ENCODE measurements at places on chromosomes 3 and 15.
A peak's percentile ranks its signal among the peaks of the same experiment; 100 is the strongest.

DNA sequence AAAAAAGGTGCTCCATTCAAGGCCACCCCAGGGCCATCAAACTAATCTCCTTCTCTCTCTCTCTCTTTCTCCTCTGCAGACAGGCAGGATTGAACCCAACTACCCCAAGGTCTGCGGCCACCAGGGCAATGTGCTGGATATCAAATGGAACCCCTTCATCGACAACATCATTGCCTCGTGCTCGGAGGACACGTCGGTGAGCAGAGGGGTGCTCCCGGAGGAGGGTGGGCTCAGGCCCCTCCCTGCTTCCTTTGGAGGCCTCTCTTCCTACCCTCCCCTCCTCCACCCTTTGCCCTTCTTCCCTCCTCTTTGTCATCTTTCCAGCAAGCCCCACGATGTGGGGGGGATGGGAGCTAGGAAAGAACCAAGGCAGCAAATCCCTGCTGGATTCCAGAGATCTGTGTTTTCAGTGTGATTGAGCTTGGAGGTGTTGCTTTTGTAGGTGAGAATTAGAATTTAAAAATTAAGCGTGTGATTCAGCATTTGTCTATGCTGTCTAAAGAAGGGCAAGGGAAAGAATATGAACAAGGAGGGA is 116.3 kb downstream of the CORO2B start:
- no peak for DNase-seq

DNA sequence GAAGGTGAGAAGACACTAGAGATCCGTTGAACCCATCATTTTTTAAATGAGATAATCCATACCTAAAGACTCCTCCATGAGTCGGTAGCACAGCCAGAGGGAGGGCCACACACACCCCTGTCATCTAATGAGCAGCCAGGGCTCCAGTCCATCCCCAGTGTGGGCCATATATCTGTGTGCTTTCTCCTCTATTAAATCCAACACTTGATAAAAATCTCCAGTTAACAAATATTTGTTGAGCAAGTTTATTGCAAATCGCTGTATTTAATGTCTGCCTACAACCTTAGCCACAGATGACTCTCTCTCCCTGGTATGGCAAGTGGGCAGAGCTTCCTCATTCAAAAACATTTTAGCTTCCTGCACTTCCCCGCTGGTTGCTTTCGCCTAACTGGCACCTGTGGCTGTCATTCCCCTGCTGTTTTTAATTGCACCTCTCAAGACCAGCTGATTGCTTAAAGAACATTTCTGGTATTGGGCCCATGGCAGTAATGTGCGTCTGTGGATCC is 82.8 kb downstream of the SMAD3 start:
- no peak for DNase-seq

GRCh38 chr3:159322322-159322939 is 520.6 kb downstream of the MFSD1 start:
- peak; percentile 67 for DNase-seq

DNA sequence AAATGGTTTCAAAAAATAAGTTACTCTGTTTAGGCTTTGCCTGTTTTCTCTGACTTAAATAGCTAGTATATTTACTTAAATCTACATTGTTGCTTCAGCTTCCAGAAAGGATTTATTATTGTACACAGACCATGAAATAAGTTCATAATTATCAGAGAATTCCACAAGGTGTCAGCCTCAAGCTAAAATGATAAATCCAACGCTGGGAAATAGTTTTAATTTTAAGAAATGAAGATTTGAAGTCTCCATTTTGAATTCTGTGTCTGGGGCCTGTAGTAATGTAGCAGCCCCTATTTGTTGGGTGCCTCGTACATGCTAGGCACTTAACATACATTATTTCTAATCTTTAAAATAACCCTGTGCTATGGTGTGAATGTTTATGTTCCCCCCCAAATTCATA is 92.6 kb upstream of the KCNMB2 start:
- no peak for DNase-seq

DNA sequence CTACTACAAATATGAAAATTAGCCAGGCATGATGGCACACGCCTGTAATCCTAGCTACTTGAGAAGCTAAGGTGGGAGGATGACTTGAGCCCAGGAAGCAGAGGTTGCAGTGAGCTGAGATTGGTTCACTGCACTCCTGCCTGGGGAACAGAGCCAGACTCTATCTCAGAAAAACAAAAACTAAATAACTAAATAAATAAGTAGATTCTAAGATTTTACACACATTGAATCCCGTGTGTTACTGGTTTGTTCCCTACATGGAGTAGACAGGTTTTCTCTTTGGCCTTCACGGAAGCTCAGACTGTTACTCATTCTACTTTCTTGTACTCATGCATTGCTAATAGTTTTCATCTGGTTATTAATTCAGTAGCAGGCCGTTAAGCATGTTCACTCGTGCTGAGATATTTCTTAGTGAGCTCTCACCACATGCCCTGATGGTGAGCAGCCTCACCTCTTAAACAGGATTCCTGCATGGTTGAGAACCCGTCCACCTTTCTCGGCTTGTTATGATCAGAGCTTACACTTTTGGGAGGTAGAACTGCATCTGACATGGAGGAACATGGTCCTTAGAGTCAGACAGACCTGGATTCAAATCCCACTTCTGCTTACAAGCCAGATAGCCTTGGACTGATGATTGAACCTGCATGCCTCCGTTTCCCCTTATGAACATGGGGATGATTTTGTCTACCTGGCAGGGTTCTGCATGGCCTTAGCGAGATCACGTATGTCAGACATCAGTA is 49.1 kb downstream of the CMTM7 start:
- DNase-seq: no peak

- no peak for DNase-seq
These were observed 50.9 kb downstream of the CEP152 start for GRCh38 chr15:48759921-48760320.

DNA sequence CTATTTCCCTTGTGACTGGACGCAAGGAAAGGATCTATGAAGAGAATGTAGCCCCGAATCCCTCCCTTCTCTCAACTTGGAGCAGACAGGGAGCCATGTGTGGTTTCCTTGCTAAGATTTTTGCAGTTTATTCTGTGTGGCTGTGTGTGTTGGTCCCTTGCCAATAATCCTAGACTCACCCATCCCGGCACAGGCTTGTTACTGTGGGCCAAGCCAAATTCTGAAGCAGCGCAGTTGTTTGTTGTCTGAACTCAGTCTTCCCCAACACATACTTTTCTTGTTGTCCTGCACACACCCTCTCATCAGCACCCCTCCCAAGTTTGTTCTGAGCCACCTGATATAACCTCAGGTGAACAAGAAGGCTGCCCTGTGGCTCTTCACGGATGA is 193.3 kb upstream of the CTDSPL start:
- DNase-seq: no peak

DNA sequence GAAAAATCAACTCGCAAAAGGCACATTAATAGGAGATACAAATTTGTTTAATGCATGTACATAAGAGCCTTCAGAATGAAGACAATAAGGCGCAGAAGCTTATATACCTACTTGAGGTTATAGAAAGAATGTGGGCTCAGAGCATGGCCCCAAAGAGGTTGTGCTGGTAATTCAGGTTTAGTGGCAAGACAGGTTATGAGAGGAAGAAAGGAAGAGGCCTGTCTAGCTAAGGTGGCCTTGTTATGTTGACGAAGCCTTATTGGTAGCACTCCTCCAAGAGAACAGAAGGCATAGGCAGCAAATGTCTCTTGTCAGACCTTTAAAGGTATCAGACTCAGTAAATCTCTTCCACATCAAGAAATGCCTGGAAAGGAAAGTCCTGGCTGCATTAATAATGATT is 290.8 kb downstream of the MCTP2 start:
- no peak for DNase-seq

- DNase-seq: no peak
These were observed 66.6 kb upstream of the TBC1D5 start for GRCh38 chr3:17808994-17809393.

DNA sequence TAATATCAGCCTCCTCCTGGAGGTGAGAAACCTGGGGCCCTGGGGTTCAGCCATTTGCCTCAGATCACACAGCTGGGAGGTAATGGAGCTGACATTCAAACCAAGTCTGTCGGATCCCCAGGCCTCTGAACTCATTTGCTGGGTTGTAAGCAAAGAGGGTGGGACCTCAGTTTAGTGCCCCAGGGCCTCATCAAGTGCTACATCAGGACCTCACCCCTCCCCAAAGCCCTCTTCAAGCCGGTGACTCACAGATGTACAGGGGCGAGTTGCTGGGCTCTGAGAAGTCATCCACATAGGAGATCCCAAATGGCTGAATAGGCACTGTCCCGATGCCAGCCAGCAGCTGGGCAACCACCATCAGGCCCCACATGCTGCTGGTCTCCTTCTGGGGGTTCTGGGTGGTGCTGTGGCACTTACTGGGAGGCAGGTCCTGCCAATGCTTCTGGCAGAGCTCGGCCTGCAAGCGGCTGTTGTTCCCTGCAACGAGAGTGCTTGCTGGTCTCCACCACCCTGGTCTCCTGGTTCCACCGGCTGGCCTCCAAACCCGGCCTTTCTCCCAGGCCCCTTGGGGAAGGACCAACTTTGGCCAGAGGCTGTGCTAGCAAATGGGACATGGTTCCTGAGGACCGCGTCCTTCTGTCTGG is 59.2 kb upstream of the RAB6B start:
- DNase-seq: no peak

DNA sequence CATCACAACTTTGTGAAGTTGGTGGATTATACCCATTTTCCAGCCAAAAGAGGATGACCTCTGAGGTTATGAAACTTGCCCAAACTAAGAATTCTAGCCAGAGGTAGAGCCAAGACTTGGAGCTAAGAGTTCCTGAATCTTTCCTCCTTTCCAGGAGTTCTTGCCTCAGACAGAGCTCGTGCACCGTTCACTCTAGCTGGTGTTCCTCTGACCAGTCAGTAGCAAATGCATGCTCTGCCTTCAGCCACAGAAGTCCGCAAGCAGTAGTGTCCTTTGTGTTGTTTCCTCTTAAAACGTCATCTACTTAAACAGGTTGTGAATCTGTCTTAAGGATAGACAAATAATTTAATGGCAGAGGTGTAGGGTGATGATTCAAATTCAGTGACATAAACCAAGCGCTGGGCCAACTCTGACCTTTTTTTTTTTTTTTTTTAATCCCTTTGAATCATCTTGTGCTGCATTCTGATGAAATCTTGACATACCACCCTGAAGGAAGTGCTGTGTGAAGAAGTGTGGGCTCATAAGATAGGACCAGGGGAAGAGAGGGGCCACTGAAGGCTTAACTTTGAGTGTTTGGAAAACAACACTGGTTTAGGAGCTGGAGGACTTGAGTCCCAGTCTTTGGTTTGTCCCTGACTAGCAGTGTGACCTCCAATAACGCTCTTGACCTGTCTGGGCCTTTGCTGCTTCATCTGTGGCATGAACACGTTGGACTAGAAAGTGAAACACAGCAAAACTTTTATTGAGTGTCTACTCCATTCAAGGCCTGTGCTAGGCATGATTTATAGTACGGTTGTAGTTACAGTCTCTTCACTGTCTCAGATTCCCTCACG is 53.4 kb downstream of the ITPR1 start:
- DNase-seq: no peak

DNA sequence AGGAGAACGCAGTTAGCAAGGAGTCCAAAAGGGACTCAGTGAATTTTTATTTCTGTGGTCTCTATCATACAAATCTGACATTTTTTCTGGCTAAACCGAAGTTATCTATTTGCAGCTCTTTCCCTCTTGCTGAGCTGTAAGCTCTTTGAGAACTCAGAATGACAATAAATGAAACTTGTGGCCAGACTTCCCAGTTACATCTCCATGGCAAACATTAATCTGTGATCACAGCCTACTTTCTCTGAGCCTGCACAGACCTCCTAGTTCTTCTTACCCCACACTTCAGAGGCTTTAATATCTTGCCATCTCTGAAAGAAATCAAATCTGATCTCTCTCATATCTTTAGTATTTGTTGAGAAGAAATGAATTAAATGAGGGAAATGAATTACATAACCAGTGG is 58.0 kb downstream of the PLD1 start:
- DNase-seq: no peak

GRCh38 chr15:43777267-43777914 is 625 bp upstream of the ELL3 start:
- DNase-seq: peak; percentile 91

DNA sequence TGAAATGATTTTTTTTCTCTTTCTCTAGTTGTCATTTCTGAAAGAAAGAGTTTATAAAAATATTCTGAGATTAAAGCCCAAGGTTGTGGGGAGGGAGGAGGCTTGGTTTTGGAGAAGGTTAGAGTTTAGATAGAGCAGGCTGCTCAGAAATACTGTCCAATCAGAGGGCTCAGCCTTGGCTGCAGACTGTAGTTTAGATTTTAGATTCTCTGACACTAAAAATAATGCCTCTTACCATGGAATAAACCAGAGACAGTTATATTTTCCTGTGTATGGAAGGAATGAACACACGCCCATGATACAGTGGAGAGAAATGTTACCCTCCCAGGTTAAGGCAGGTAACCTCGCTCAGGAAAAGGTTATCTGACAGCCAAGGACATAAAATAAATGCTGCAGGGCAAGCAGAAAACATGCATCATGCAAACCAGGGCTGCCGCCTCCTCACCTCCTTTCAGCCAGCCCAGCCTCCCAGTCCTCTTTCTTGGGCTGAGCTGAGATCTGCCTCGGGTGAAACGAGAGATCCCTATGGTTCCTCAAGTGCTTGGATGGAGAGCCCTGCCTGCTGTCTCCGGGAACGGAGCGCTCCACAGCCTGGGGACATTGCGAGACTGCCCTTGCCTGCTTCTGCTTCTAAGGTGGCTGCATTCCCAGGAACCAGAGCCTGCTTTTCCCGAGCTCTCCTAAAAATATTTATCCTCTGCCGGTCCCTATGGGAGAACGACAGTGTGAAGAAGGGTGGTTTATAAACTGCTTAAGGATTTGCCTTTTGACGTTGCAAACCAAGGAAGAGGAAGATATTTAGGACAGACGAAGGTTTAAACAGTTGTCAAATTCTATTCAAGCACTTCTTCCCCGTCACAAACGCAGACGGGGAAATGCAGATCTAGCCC is 848 bp downstream of the NCEH1 start:
- DNase-seq: peak; percentile 69

DNA sequence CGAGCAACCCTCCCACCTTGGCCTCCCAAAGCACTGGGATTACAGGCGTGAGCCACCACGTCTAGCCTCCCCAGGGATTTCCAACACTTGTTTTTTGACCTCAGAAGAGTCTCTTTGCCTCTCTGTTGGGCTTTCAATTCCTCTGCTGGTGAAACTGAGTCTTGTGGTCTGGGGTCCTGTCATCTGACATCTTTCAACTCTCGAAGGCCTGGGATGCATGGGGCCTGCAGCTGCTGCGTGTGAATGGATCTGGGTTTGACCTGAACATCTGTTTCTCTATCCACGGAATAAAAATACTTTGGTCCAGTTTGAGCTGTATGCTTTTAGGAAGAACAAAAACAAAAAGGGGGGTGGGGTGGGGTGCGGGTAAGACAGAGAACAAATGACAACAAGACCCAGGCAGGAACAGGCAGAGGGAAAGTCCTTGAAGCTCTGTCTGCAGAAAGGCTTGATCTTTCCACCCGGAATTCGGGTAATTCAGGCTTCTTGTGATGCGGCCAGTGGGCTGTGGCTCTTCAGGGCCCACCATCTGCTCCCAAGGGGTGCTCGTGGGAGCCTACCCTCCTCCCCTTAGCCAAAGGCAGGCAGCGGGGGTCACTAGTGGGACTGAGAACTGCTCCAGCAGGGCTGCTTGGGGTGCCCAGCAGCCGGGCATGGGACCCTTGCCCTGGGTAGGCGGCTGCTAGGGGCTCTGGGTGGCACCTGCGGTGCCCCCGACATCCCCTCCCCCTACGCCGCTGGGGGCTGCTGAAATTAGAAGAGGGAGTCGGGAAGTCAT is 71.5 kb downstream of the SLC12A8 start:
- no peak for DNase-seq

GRCh38 chr3:115715241-115715745 is 92.0 kb downstream of the GAP43 start:
- no peak for DNase-seq

GRCh38 chr3:143120716-143121240 is 1.2 kb downstream of the CHST2 start:
- DNase-seq: peak; percentile 68

All from upper lobe of right lung (tissue), 1 donor.